Stimulated activated CD4-positive, alpha-beta T cell treated with anti-CD3 and anti-CD28 coated beads, Interleukin-4, amount 100 ng/mL, for 24 hours (primary cell): ENCODE measurements at places on chromosomes 6 and 20.
A peak's percentile ranks its signal among the peaks of the same experiment; 100 is the strongest.

DNA sequence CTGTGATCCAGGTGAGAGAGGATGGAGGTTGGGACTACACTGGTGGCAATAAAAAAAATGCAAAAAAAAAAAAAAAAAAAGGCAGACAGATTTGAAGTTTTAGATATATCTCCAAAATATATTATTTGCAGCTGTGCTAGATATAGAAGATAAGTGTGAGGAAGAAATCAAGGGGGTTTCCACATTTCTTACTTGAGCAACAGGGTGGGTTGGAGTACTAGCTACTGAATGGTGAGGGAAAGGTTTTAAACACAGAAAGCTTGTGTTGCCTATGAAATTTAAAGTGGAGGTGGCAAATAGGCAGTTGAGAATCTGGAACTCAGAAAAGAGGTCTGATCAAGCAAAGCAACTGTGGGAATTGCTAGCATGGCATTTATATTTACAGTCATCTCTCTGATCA lies 59.9 kb upstream of the GNRH2 start:
- no peak for DNase-seq

GRCh38 chr20:44198872-44199271 lies 11.7 kb downstream of the OSER1 start:
- DNase-seq, result no peak

DNA sequence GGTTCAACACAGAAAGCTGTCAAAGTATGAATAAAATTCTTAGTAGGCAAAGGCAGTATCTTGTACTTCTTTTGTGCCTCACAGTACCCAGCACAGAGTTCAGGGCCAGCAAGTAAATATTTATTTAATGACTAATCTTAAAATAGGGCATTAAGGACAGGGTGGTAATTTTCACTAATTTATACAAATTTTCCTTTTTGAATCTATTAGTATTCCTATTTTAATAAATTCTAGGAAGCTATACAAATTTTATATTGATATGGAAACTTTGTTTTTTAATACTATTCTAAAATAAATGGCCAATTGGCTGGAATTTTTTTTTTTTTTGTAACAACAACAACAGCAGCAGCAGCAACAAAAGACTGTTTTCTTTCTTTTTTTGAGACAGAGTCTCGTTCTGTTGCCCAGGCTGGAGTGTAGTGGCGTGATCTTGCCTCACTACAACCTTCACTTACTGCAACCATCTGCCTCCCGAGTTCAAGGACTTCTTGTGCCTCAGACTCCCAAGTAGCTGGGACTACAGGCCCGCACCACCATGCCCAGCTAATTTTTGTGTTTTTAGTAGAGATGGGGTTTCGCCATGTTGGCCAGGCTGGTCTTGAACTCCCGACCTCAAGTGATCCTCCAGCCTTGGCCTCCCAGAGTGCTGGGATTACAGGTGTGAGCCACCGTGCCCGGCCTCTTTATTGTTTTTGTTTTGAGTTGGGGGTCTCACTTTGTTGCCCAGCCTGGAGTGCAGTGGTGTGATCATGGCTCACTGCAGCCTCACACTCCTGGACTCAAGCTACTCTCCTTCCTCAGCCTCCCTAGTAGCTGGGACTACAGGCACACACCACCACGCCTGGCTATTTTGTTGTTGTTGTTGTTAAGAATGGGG lies 85.2 kb downstream of the FKBP5 start:
- no peak for DNase-seq

DNA sequence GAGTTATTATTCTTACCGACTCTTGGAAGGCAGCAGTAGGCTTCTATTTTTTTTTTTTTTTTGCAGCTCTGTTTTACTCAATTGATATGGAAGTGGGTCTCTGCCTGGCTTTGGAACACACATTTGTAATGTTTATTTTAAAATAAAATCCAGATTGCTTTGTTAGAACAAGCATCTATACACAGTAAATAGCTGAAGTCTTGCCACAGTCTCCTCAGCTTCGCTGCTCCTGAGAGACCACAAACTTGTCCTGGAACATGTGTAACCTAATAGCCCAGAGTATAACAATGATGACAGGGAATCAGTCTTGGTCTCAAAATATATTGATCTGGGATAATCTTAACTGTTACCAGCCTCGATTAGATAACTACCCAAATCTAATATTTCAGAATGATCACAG lies 299.8 kb upstream of the NOX3 start:
- DNase-seq, result no peak

DNA sequence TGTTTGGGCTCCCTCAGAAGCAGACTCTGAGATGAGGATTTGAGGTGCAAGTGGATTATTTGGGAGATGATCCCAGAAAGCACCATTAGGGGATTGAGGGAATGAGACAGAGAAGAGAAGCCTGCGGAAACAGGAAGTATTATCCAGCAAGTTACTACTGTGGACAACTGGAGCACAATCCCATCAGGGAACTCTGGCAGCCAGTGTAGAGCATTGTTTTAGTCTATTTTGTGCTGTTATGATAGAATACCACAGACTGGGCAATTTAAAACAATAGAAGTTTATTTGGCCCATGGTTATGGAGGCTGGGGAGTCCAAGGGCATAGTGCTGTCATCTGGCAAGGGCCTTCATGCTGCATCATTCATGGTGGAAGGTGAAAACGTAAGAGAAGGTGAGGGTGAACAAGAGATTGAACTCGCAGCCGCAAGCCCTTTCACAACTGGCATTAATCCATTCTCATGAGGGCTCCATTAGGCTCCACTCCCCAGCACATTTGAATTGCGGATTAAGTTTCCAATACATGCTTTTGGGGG lies 43.5 kb upstream of the SLC9A8 start:
- no peak for DNase-seq

GRCh38 chr6:158715330-158716311 lies 65.8 kb downstream of the SYTL3 start:
- no peak for DNase-seq

DNA sequence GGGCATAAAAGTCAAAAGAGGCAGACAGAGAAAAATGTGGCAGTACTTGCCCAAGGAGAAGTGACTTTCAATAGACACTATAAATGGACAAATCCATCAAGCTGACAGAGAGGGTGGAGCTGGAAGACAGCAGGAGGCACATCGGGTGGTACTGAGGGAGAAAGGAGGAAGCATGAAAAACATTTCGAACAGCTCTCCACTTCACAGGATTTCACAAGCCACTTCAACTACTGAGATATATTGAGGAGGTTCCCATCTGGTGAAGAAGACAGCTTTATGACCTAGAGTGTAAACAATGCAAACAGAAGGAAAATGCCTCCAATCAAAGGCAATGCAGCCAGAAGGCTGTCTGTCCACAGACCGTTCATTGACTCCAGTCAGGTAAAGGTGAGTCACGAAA lies 259.4 kb upstream of the ECI2 start:
- DNase-seq, result no peak

DNA sequence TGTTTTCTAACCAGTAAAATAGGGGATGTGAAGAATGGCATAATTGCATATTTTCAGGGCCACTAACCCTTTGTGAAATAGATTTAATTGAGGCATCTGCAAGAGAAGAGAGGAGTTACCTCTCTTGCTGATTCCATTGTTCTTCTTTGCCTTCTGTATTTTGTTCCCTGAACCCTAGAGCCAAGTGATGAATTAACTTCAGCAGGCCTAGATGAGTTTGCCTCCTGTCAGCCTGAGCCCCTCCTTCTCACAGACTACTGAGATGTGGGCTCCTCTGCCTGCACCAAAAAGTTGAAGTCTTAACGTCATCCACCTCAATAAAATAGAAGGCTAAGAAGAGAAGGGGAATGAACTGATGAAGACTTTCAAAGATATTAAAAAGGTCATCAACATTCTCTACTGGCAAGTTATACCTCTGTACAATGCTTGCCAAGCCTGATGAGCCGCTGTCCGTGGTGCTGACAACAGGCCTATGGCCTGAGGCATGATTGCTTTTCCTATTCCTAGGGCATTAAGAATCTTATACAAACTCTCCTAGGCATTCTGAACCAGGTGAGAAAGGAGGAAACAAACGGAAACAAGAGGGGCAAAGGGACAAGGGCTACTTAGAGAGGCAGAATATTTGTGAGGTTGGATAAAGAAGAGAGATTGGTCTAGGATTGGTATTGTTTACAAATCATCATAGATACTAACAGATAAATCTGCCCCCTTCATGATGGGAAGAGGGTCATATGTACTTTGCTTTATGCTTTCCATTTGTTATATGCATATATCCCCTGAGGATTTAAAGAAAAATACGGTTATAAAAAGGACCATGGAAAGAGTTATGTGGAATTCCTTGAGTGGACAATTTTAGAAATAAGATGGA lies 46.8 kb downstream of the CD24 start:
- peak; percentile 15 for DNase-seq

- DNase-seq, result no peak
These were observed 36.7 kb downstream of the MARCKS start for GRCh38 chr6:113893866-113894265.

DNA sequence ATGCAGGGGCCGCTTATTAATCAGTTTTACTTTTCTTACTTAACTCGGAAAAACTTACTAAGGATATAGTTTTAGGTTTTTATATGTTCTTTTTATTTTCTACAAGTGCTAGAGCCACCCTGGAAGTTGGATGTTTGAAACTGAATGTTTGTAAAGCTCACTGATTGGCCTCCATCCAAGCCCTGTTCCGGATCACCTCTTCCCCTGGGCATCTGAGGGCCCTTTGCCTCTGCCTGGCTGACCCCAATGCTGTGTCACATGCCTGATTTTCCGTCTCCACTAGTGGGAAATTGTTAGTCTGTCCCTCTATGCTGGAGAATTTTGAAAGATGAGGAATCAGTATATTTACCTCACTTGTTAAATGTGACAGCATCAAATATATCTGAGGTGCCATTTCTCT lies 79.3 kb downstream of the SLC35F1 start:
- DNase-seq, result no peak

DNA sequence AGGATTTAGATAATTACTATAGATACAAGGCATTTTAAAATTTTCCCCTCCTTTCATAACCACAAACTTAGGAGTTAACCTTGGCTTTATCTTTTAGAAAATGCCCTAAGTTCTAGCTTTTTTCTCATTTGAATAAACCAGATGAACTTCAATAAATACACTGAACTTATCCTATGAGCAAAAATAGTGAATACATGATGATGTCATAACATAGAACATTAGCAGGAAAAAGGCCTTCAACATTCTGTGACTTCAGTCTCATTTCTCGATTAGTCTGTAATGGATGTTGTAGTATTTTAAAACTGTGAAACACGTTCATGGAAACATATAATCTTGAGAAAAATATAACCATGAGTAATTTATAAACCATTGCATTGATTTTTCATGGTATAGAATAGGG lies 550.7 kb downstream of the PKHD1 start:
- no peak for DNase-seq

DNA sequence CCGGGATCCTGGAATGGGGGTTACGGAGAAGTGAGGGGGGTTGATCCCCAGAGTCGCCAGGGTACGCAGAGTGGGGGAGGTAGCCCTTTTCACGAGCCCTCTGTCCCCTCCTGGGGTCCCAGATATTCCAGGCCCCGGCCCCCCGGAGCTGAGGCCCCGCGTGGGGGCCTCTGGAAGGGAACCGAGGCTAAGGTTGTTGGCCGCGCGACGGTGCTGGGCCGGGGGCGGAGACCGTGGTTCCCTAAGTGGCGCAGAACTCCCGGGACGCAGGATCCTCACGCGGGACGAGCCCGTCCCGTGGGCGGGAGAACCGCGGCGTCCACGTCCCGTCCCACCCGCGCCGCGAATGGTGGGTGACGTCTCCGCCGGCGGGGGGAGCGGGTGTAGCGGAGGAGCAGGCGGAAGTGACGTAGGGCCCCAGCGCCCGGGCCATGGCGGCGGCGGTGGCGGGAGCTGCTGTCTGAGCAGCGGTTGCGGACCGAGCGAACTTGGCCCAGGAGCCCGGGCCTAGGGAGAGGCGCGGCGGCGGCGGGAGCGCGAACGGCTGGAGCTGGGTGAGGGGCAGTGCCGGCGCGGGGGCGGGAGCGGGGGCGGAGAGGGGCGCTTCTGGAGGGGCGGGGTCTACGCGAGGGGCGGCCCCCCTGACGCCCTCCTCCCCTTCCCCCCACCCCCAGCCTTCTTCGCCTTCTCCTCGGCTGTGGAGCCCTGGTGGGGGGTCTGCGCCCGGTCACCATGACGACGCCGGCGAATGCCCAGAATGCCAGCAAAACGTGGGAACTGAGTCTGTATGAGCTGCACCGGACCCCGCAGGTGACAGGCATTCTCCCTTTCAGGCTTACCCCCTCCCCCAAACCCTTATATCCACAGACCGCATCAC lies at the start of gene RING1:
RING1 (plus strand) TSS at position 410 of the 877 bp plus-strand sequence; CDS start at position 733, 323 bp downstream.
- DNase-seq, result peak; percentile 86
